ENCODE measurements at places on chromosomes 3 and 15.

- no peak for DNase-seq
Observed at GRCh38 chr3:156098437-156099035, 21.8 kb upstream of the KCNAB1 start.

DNA sequence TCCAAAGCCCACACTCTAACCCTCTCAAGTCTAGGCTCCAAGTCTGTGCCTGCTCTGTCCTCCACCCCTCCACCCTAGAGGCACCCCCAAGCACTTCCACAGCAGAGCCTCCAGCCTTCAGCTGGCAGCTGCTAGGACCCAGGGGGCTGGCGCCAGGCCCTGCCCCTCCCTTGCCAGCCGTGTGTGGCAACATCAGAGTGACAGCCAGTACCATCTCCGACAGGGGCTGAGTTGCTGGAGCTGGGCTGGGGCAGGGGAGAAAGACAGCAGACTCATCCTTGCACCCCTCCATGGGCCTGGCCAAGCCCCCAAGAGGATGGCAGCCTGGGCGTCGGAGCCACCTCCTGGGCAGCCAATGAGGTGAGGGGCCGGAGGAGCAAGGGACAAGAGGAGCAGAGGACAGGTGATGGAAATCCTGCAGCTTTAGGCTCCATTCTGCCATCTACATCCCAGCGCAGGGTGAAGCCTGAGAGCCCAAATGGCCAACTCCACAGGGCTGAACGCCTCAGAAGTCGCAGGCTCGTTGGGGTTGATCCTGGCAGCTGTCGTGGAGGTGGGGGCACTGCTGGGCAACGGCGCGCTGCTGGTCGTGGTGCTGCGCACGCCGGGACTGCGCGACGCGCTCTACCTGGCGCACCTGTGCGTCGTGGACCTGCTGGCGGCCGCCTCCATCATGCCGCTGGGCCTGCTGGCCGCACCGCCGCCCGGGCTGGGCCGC is at the start of gene GPR62:
Gene GPR62, plus strand, starts transcription at position 207 of the 718 bp plus-strand sequence. Its CDS starts 272 bp downstream, at position 479.
- no peak for DNase-seq

DNA sequence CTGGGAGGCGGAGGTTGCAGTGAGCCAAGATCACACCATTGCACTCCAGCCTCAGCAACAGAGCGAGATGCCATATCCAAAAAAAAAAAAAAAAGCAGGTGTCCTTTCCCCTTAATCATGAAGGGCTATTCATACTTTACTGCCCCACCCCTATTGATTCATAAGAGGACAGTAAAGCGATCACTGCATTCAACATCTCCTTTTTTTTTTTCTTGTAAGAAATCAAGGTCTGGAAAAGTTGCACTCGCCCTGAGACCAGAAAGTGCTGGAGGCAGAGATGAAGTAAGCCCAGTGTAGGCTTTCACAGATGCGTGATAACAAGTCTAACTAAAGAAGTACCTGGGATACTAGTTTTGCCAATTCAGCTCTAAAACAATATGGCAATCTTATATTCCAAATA is 24.2 kb downstream of the B3GNT5 start:
- no peak for DNase-seq

DNA sequence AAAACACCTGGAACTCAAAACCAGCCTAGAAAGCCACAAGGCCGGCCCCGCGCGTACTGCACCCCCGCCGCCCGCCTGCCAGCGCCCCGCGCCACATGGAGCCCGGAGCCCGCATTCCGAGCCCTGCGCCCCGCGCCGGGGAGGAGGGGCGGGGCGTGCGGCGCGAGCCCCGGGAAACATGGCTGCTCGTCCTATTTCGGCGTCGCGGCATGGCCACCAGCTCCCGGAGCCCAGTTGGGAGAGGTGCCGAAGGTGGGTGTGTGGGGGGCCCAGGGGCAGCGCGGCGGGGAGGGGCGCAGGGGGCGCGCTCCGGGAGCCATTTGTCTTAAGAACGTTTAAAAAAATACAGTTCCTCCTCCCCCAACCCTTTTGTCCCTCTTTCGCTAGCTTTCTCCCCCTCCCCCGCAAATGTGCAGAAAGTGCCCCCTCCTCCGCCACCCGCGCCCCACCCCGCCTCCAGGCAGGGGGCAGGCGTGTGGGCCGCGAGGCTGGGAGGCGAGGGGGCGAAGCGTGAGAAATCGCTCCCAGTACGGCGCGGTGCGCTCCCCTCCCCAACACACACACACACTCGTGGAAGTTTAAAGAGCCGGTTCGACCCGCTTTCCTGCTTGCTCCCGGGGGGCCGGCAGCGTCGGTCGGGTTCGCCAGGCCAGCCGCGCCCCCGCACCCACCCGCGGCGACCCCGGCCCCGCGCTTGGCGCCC is 2.5 kb downstream of the ANP32A start:
- DNase-seq = no peak

GRCh38 chr3:23038471-23038870 is 164.7 kb upstream of the UBE2E2 start:
- DNase-seq = no peak

DNA sequence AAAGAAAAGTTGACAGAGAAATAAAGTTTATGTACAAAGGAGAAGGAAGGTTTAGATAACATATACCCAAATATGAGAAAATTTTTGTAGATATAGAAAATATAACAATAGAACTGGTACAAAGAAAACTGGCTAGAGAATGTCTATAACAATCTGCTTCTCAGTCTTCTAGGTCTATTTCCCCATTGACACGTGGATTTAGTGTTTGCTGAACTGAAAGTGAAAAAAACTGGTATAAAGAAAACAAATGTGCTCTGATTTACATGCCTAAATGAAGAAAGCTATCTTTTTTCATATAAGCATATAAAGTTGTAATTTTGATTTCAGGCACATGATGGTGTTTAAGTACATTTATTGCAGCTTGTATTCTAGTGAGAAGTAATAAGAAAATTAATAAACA is 9.8 kb downstream of the KCNMB2 start:
- DNase-seq = no peak

GRCh38 chr3:127679534-127680145 is 6.9 kb downstream of the ABTB1 start:
- no peak for DNase-seq

DNA sequence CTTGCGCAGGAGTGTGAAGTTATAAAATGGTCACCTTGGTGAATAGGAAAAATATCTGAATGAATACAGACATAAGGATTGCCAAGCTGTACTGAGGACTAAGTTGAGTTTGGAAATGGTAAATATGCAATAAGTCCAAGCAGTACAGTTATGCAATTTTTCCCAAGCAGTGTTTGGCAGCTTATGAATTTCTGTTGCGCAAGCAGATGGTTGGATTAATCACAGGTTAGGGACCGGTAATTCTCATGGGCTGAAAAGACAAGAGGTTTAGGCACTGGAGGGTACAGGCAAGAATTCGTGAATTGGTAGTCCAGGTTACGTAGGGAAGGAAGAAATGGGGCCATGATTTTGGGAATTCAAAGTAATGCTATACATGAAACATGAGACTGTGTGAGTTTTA is 210.3 kb downstream of the RAP2B start:
- no peak for DNase-seq

- DNase-seq = no peak
Observed at GRCh38 chr15:40349163-40349562, 1.7 kb upstream of the PHGR1 start.

DNA sequence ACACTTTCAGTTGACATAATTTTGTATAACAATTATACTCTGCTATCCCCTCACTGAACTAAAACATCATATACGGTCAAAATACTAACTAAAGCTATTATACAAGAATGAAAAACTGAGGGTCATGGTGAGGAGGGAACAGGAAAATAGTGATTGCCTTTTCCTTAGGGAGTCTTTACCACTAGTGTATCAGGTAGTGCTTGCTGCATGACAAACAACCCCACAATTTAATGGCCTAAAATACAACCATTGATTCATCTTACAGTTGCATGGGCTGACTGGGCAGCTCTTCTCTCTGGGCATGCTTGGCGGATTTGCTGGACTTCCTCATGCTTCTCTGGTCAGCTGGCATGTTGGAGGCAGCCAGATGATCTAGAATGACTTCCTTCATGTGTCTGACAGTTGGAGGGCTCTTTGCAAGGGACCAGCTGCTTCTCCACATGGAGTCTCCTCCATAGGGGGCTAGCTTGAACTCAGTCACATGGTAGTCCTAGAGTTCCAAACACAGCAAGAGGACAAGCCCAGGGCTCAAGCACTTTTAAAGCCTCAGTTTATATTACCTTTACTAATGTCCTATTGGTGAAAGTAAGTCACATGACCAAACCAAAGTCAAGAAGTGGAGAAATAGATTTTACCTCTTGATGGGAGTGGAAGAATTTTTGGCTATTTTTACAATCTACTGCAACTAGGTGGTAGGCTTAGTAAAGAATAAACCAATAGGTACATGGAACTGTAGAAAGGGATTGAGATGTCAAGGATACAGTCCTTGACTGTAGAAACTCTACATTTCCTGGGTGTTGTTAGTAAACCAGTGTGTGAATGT is 18.8 kb downstream of the THAP10 start:
- no peak for DNase-seq

DNA sequence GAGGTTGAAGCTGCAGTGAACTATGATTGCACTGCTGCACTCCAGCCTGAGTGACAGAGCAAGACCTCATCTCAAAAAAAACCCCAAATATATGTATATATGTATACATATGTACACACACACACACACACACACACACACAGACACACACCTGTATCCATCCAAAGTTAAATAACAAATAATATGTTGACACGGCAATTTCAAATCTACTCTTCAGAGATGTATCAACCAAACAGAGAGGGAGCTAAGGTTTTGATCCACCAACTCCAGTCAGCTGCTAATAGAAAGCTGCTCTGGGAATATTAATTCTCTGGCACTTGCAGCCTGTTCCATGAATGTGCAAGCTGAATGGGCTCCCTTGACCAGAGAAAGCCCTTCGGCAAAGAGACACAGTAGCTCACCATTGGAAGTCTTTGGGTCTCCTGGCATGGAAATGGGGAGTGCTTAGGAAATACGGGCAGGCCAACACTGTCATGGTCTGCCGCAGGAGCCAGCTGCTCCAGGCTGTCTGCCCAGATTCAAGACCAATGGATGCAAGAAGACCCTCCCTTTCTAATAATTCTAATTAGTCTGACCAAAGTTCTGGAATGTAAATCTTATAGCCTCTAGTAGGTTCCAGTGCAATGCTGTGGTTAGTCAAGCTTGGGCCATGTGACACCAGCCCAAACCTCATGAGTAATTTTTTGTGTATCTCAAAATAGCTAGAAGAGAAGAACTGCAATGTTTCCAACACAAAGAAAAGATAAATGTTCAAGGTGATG is 299.8 kb downstream of the KBTBD8 start:
- no peak for DNase-seq

DNA sequence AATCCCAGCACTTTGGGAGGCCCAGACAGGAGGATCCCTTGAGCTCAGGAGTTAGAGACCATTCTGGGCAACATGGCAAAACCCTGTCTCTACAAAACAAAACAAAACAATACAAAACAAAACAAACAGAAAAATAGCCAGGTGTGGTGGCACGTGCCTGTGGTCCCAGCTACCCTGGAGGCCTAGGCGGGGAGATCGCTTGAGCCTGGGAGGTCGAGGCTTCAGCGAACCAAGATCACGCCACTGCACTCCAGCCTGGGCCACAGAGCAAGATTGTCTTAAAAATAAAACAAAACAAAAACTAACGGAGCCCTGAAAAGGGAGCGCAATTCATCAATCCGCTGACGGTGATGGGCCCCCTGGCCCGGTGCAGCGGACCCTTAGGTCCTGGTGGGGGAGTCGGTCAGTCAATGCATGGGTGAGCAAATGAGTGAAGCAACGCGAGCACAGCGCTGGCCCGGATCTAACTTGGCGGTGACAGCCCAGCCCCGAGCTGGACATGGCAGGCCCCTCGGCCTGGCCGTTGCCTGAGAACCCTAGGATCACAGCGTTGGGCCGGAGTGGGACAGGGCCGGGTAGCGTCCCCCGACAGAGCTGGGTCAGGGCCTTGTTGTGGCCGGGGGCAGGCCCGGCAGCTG is 52.4 kb upstream of the BLM start:
- no peak for DNase-seq

- DNase-seq = no peak
Observed at GRCh38 chr3:51434746-51435327, 43.8 kb downstream of the RBM15B start.

GRCh38 chr15:95758451-95758850 is 572.0 kb upstream of the NR2F2 start:
- no peak for DNase-seq

GRCh38 chr15:50298340-50298739 is 32.8 kb upstream of the HDC start:
- no peak for DNase-seq

- no peak for DNase-seq
Observed at GRCh38 chr3:32403663-32404062, 12.0 kb downstream of the CMTM7 start.
